ENCODE measurements at places on chromosomes 6 and 20.
A peak's percentile ranks its signal among the peaks of the same experiment; 100 is the strongest.

- peak; percentile 55 for DNase-seq
These were observed 116.3 kb upstream of the CHD6 start for GRCh38 chr20:41734506-41734945.

DNA sequence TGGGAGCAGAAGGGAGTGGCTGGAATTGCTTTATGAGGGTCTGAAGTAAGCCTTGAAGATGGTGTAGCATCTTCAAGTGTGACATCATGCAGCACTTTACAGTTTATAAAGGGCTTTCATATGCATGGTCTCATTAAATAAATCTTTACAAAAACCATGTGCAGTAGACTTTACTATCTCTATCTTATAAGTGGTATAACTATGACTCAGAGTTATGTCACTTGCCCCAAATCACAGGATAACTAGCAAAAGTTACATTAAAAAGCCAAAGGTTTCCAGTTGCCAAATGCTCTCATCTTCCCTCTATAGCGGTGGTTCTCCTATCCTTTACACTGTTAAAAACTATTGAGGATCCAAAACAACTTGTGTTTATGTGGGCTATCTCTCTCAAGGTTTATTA is 687.7 kb upstream of the MARCKS start:
- no peak for DNase-seq

DNA sequence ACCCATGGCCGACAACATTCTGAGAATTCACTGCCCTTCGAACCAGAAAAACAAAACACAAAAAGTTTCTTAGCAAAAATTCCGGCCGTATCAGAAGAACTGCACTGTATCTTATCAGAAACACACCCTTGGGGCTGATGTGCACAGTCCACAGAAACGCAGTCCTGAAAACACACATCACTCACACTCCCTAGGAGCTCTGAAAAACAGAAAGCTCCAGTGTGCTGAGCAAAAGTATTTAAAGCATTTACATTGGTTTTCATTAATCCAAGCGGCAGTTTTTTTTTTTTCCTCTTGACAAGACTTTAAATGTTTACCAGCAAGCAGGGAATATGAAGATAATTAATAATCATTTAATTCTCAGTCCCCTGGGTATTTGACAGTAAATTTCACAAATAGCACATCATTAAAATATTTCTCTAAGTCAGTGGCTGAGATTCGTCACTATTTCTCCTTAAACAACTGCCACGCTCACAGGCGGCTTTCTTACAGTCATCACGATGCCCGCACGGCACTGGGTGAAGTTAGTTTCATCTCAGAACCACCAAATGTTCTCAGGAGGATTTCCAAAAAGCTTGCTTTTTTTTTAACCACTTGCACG is 13.3 kb downstream of the NFATC2 start:
- no peak for DNase-seq

DNA sequence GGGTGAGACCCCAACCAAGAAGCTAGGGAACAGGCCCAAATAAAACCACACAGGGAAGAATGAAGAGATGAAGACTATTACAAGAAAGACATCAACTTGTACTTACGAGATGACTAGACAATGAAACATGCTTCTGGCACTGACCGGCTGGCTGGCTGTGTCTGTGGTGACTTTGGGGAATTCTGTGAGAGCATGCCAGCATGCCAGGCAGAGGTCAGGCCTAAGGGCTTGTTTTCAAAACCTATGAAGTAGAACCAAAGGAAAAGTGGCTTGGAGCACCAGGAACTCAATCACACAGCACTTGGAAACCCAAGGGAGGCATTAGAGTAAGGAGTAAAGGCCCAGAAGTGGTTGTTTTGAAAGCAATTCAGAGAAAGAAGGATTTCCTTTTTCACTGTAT is 28.4 kb upstream of the GSTA3 start:
- no peak for DNase-seq

GRCh38 chr6:25553502-25553901 is 98.5 kb upstream of the SCGN start:
- DNase-seq: no peak

DNA sequence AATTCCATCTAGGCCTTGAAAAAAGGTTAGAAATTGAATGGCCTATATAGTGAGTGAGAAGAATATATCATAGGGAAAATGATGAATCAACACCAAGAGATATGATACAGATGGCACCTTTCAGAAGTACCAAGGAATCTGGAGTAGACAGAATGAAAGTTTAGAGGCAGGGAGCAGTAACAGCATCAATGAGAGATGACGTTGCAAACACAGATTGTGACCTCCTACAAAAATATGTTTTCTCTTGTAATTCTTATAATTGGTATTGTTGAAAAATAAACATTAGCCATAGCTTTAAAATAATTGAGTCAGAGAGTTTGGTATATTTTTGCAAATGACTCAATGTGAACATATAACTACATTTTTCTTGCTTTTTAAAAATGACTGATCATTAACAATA is 1223.1 kb upstream of the GJE1 start:
- no peak for DNase-seq

DNA sequence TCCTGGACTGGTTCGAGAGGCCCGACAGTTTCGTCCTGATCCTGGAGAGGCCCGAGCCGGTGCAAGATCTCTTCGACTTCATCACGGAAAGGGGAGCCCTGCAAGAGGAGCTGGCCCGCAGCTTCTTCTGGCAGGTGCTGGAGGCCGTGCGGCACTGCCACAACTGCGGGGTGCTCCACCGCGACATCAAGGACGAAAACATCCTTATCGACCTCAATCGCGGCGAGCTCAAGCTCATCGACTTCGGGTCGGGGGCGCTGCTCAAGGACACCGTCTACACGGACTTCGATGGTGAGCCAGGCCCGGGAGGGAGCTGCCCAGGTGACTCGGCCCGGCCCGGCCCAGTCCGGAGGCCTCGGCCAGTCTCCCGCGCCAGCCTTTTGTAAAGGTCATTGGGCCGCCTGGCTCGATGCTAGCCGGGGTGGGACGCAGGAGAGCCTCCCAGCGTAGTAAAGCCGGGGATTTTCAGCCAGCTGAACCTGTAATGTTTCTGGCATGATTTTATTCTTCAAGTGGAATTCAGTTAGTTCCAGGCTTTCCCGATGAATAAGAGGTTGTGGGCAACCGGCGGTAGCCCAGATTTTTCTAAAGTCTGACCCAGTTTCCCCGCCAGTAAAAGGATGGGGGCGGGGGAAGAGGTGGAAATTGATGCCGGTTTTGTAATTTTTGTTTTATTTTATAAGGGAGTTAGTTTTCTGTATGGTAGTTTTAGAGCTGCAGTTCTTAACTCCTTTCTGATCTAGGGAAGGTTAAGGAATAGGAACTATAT is 1.4 kb downstream of the PIM1 start:
- no peak for DNase-seq

- no peak for DNase-seq
These were observed 7.9 kb downstream of the ACSS1 start for GRCh38 chr20:25050082-25050481.
